ENCODE measurements at places on chromosomes 6 and 20.

DNA sequence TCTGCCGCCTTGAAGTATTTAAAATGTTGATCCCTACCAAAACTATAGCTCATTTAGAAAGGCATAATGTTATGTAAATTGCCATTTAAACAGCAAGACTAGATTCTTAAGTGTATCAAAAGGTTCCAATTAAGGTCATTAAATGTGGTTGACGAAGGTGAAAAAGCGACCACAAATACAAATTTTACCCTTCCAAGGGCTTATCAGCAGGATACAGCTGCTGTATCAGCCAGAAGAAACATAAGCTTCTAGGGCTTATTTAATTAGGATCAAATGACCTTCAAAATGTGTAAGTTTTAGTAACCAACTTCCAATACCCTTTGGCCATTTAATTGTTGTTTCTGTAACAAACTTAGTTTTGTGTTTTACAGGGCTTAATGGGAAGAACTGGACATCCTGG lies 139.9 kb downstream of the COL9A1 start:
- no peak for DNase-seq

DNA sequence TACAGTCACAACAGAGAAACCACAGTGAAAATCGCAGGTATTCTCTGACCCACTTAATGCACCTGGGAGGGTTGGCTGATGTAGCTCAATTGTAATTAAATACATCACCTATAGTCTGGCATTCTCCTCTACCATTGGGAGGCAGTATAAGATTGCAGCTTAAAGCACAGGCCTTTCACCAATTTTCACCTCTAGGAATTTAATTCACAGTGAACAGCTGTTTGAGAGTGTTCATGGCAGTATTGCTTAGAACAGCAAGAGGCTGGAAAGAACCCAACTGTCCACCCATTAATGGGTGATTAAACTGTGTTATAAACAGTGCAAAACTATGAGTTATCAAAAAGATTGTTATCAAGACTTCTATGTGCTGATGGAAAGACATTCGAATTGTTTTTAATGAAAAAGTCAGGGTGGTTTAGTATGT lies 2.0 kb downstream of the EDEM2 start:
- DNase-seq, result no peak

DNA sequence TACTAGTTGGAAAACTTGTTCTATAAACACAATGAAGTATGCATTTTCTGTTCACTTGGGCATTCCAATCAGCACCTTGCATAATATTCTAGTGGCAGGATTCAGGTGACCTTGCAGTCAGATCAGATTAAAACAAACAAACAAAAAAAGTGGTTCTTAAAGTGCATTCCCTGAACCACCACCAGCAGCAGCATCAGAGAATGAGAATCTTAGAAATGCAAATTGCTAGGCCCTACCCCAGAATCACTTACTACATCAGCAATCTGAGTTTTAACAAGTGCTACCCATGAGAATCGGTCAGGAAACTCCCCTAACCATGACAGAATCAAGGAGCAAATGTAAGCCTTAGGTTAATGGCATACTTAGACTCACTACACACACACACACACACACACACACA lies 41.7 kb downstream of the SNAP25 start:
- no peak for DNase-seq

GRCh38 chr6:118697554-118697953 lies 46.2 kb upstream of the CEP85L start:
- no peak for DNase-seq
